Activated T-cell treated with anti-CD3 and anti-CD28 coated beads for 1 hour (primary cell): ENCODE measurements at places on chromosomes 5 and 9.

GRCh38 chr5:141521244-141521781 is 32.4 kb downstream of the PCDHGC5 start:
- no peak for DNase-seq

DNA sequence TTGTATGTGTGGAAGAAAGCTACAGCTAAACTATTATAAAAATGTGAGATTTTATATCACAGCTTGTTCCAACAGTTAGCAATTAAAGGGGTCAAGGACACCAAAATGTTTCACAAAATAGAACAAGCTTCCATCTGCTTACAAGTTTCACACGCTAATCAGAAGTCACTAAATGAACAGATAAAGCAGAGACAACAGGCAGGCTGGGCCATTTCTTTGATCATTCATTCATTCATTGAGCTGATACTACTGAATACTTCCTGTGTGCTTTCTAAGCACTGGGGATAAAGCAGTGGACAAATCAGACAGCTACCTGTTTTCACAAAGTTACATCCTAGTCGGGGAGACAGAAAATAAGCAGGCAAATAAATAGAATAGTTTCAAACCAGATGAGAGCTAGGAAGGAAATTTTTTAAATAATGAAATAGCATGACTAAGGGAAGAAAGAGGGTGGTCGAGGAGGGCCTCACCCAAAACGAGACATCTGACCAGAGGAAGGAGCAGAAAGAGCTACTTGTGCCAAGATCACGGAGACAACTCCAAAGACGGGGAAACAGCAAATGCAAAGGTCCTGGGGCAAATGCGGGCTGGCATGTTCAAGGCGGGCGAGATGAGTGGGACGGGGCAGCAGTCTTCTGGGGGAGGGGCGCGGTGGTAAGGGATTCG is 1.2 kb downstream of the MAPK9 start:
- no peak for DNase-seq

DNA sequence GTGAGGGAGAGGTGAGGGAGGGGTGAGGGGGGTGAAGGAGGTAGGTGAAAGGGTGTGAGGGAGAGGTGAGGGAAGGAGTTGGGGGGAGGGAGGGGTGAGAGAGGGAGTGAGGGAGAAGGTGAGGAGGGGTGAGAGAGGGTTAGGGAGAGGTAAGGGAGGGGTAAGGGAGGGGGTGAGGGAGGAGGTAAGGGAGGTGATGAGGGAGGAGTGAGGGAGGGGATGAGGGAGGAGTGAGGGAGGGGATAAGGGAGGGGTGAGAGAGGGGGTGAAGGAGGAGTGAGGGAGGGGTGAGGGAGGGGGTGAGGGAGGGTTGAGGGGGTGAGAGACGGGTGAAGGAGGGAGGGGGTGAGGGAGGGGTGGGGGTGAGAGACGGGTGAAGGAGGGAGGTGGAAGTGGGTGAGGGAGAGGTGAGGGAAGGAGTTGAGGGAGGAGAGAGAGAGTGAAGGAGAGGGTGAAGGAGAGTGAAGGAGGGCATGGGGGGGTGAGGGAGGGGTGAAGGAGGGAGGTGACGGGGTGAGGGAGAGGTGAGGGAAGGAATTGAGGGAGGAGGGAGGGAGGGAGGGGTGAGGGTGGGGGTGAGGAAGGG is 18.5 kb downstream of the NINJ1 start:
- DNase-seq, result no peak

DNA sequence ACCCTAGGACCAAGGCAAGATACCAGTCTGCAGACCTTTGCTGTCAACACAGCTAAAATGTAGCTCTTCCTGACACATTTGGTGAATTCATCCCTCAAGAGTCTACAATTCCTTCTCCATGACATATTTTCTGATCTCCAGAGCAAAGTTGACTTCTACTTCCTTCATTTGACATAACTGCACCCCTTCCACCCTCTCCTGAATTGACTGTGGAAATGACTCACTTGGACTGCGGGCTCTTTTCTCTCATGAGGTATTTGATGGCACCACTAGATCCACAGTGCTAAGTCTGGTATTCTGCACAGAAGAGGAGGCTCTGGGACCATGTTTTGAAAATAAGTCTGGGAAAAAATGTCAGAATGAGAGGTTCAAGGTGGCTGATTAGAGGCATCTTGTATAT is 338.4 kb upstream of the TRPC7 start:
- no peak for DNase-seq

DNA sequence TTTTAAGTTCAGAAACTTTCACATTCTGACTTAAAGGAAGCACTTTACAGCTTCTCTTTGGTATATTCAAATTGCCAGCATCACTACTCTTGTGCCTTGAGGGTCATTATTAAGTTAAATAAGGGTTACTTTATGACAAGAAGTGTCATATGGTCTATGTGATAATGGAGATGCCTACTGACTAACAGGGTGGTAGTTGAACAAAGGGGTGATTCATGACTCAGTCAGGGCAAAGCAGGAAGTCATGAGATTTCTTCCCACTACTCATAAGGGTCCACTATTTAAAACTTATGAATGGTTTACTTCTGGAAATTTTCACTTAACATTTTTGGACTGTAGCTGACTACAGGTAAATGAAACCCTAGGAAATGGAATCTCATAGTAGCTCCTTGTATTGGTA is 938.3 kb upstream of the PTPRD start:
- DNase-seq, result no peak

DNA sequence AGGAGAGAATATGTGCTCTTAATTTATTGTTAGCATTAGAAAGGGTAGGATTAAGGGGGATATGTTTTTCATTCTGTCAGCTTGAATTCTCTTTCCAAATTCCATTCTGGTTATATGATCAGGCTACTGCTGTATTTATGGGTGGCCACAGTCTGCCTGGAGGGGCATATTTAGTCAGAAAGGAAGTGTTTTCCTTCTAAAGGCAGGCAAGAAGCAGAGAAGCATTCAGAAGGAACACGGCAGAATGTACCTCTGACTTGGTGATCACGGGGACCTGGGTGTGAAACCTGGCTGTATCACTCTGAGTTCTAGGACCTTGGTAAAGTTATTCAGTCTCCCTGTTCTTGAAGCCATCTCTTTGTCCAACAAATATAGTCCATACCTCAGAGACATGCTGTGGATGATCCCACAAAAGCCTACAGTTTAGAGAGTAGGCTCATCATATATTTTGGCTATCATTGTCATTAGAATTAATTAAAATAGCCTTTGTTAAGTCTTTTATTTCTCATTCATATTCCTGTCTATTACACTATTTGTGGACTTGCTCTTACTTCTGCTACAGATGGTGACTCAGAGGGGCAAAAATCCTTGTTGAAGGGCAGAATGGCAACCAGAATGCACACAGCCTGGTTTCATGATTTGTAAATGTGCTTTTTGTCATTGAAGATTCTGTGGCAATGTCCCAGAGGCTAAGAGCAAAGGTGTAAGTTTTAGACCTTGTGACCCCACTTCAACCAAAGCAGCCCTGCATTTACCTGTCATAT is 2.7 kb downstream of the TNC start:
- no peak for DNase-seq

DNA sequence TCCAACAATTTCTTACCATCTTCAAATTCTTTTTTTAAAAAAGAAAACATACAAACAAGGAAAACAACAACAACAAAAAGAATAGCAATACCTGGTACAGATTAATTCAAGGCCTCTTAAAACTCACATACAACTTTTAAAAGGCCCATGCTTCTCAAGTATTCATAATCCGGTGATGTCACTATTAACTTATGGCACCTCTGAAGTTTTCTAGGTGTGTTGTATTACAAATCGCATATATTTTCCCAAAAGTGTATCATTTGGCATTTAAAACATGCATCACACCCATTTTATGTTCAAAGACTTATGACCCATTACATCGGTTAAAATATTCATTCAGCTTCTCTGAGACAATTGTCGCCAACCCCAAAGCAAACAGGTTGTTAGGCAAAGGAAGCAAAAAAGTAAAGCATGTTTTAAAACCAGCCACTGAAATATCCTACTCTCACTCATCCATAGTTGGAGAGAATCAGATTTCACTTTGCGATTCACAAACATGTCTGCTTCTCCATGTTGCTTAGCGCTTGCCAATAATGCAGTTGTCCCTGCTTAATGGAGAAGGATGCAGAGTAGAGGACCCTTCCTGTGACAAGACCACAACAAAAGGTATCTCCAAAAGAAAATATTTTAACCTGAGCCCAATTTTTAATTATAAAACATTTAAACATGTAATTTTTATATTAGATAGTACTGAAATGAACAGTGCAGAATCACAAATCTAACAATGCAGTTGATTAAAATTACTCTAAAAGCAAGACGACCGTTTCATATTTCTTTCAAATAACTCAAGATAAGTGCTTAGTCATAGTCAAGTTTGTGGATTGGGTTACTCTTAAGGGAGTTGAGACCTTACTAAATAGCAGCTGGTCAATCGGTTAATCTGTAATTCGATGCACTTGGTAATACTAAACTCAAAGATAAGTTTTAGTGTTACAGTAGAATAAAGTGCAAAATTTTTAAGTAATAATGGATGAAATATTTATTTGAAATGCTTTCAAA is 1.6 kb downstream of the SKP1 start:
- DNase-seq, result no peak

DNA sequence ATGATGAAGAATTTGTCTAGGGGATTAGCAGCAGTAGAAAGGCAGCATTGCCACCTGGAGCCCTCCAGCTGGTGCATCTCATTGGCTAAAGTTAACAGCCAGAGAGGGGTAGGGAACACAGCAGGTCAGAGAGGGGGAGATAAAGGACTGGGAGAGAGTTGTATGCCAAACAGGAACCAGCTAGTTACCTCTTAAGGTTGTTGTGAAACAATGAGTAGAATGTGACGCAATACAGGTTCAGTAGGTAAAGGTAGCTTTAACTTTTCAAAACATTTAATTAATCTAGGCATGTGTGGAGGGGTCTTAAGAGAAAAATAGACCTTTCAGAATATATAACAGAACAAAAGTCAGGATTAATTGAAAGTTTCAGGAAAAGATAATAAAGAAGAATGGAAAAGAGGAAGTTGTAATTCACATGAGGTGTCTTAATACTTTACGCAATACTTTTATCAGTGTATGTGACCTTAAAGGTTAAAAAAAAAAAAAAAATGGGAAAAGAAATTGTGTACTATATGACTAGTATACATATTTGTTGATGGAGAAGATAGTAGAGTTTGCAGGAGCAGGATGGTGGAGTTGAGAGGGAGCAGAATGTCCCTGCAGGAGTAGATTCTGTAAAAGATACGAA is 14.3 kb downstream of the FBXO38 start:
- no peak for DNase-seq

DNA sequence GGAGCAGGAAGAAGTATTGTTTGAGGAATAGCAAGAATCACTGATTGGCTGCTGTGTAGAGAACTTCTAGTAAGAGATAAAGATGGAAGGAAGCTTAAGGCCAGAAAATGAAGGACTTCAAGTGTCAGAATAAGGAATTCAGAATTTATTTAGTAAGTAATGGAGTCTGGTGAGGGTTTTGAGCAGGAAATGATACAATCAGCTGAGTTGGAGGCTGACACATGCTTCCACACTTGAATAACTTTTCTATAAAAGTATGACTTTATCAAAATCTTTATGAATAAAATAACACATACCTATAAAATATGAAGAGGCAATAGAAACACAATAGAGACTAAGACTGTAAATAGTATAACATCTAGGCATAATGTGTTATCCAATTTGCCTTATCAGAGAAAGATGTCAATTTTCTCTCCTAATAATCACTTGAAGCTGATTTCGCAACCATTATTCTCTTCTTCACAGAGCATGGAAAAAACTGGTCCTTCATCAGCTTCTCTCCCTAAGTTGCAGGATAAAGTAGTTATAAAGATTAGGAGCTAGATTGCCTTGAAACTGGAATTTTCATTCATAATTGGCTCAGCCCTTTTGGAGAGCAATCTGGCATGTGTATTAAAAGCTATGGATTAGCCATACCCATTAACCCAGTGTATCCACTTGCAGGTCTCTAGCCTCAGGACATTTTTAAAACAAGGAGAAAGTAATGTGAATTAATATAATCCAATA is 143.4 kb downstream of the ZNF608 start:
- DNase-seq, result no peak

GRCh38 chr5:117800261-117800660 is 1188.1 kb downstream of the DTWD2 start:
- DNase-seq, result no peak

DNA sequence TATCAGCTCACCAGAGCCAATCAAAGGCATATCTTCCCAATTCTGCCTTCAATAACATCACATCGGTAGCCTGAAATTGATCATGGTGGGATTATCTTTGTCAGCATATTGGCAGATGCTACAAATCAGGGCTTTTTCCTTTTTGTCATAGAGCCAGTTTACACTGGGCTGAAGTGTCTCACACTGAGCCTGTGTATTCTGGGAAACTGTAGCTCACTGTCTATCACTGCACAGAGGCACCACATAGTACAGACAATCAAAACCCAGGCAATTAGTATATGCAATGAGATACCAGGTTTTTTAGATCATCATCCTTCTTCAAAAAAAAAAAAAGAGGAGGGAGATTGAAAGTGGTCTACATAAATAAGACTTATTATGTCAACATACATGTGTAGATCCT is 46.6 kb downstream of the ADAM19 start:
- DNase-seq, result no peak

GRCh38 chr5:106860398-106861044 is 810.2 kb downstream of the EFNA5 start:
- no peak for DNase-seq

DNA sequence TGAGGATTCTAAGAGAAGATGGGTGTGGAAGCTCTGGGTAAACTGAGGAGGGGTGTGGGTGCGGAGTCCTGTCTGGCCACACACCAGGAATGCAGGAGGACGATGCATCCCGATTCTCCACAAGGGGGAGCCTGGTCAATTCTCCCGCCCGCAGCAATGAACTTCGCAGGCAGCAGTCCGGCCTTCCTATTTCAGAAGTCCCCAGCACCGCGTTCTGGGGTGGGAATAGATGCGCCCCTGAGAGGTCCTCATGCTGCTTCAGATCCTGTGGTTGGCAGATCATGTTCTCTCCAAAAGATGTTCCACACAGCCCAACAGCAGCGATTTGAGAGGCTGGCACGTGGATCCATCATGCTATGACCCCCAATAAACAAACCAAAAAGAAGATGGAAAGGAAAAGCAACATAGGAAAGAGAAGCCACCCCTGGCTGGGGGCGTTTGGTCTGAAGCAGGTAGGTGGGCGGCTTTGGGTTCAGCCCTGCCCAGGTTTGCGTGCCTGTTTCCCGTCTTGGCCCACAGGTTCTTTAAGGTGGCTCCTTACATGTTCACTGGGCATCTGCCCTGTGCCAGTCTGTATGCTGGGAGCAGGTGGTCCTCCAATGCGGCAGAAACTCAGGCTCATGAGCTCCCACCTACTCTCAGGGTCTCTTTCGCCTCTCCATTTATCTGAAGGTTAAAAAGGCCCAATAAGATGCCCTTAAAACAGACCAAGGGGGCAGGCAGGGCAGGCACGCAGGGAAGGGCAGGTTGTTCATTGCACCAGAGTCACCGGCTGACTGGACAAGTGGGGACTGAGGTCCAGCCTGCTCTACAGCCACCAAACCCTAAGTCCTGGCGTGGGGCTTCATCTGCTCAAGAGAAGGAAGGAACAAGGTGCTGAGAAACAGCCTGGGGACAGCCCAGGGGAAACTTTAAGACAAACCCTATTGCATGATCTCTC is 171.6 kb downstream of the PAX5 start:
- DNase-seq, result no peak

- no peak for DNase-seq
Observed at GRCh38 chr9:102456562-102456961, 538.6 kb upstream of the CYLC2 start.

- no peak for DNase-seq
Observed at GRCh38 chr9:68493958-68494577, 46.6 kb downstream of the TMEM252 start.

- peak; percentile 24 for DNase-seq
Observed at GRCh38 chr5:9545992-9546851, at the start of gene SEMA5A. Gene SEMA5A, minus strand, starts transcription at chr5:9546075. Its CDS starts 166,129 bp downstream, at chr5:9379946.

- no peak for DNase-seq
Observed at GRCh38 chr9:70987986-70988385, 133.4 kb downstream of the TRPM3 start.
